ENCODE measurements at places on chromosomes 13 and 19.

GRCh38 chr13:99124794-99125316 lies 75.8 kb upstream of the UBAC2 start:
- no peak for DNase-seq

DNA sequence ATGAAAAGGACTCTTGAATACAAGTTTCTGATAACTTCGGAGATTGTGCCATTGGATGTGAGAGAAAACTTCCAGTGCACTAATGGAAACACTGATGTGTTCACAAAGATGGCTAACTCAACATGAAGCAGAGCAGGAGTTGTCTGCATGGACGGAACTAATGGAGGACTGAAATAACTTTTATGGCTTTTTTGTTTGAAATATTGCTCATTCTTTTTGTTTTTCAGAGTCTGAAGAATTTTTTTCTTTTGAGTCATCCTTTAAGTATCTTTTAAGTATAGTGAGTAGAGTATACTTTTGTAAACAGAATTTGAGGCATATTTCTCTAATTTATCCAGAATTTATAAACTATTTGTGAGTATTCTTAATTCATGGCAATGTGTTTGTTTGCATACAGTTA lies 25.7 kb downstream of the CRYL1 start:
- no peak for DNase-seq

DNA sequence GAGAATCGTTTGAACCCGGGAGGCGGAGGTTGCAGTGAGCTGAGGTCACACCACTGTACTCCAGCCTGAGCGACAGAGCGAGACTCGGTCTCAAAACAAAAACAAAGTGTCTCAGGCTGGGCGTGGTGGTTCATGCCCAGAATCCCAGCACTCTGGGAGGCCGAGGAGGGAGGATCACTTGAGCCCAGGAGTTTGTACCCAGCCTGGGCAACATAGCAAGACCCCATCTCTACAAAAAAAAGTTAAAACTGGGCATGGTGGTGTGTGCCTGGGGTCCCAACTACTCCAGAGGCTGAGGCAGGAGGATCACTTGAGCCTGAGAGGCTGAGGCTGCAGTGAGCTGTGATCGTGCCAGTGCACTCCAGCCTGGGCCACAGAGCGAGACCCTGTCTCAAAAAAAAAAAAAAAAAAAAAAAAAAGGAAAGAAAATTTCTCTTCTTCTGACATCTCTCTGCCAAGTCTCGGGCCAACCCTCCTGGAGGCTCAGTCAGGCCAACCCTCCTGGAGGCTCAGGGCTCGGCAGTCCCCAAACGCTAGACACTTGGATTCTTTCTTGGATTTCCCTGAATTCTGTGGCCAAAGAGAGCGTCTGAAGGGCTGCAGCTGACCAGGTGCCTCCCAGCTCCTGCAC lies 26.3 kb downstream of the ARID3A start:
- DNase-seq: no peak

DNA sequence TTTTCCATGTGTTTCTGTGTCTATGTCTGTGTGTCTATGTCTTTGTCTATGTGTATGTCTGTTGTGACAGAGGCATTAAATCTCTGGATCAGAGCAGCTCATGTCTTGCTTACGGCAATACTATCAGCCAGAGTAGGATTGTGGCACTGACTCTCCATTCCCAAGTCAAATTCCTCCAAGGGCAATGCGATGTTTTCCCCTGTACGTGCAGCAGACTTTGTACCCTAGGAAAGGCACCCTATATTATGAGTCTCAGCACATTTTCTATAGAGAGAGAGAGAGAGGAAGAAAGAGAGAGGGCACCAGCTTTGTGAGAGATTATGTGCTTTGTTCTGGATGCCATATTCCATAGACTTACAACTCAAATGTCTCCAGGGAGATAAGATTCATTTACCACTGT lies 11.1 kb downstream of the CYP4F3 start:
- DNase-seq: no peak

GRCh38 chr19:18119717-18120105 lies 22.1 kb downstream of the MAST3 start:
- no peak for DNase-seq

DNA sequence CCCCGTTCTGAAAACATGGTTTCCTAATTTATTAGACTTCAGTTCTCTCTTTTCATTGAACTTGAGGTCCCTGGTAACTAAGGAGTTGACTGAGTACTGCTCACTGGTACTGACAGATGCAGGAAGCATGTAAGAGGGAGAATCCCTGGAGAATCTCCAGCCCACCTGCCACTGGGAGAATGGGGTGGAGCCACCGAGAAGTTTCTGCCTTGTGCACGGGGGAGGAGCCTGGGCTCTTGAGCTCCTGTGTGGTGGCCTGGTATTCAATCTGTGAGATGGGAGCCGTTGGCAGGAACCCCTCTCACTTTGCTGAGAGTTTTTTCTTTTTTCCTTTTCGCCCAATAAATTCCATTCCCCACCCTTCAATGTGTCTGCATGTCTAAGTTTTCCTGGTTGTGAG lies 13.2 kb upstream of the AKAP11 start:
- no peak for DNase-seq

- DNase-seq: no peak
These were observed at the start of gene DBP for GRCh38 chr19:48636859-48637448. DBP (minus strand) TSS chr19:48637379; CDS start chr19:48636994, 385 bp downstream.

- no peak for DNase-seq
These were observed 6.0 kb downstream of the COX6B2 start for GRCh38 chr19:55348317-55349034.

DNA sequence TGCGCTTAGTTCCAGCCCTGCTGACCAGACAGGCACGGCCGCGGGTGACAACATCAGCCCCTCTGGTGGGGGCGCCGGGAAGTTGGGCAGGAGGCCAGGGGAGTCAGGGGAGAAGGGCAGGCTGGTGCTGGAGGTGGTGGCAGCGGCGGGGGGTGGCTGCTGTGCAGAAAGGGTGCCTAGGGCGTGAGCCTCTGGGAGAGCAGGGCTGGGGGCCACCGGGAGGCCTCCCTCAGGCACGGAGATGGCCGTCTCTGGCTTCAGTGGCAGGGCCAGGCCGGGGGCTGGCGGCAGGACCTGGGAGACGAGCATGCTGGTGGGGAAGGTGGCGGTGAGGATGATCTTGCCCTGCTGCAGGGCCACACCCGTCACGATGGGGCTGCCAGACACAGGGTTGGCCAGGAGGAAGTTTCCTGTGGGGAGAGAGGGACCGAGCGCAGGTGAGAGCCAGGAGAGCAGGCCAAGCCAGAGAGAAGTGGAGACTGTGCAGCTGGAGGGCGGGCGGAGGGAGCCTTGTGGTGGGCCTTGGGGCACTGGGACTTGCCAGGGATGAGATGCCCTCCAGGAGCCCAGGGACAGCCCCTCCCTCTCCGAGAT lies 3.3 kb downstream of the SIX5 start:
- no peak for DNase-seq

DNA sequence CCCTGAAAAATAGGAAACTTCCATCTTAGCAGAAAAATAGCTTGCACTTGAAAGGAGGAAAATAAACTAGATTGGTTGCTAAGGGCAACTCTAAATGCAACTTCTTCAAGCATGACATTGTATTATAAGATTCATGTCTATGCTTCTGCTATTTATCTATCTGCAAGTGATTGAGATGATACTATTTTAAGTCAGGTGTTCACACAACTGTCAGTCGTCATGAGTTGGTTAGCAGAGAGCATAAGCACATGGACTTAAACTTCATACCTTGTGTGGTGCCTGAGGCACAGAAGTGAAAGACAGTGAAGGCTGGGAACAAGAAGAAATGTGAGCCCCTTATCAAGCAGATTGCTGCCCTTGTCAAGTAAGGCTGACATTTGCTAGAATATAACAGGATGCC lies 82.9 kb downstream of the SLITRK5 start:
- DNase-seq: no peak

- DNase-seq: no peak
These were observed 18.3 kb downstream of the C19orf44 start for GRCh38 chr19:16514383-16515019.

- DNase-seq: no peak
These were observed 306.1 kb downstream of the IRS2 start for GRCh38 chr13:109480011-109480955.

All from keratinocyte (primary cell).